COR-L47 (cell line): ENCODE measurements at places on chromosomes 5 and 9.

GRCh38 chr9:86459191-86459590 lies 105.0 kb upstream of the TUT7 start:
- no peak for DNase-seq

DNA sequence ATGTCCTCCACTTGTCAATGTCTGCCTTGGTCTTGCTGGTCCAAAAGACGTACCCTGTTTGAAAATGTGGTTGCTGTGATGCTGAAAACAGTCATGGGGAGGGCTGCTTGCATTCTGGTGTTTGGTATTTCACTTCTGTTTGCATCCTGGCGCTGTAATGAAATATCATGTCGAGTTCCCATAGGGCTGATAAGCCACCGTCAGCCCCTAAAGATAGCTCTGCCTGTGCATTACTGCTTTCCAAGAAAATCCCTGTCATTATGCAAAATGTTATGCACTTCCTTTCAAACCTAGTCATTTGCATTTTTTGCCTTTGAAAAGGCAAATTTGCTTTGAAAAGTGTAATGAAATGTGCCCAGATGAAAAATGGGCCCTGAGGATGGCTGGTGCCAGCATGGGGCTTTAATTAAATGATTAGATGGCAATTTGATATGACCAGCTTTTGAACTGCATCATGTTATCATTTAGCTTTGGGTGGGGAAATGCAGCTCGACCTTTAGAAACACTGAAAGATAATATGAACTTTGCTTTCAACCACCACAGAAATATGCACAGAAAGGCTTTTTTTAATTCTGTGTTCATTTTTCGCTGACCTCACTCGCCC lies 374.4 kb upstream of the SGCD start:
- DNase-seq, result no peak

DNA sequence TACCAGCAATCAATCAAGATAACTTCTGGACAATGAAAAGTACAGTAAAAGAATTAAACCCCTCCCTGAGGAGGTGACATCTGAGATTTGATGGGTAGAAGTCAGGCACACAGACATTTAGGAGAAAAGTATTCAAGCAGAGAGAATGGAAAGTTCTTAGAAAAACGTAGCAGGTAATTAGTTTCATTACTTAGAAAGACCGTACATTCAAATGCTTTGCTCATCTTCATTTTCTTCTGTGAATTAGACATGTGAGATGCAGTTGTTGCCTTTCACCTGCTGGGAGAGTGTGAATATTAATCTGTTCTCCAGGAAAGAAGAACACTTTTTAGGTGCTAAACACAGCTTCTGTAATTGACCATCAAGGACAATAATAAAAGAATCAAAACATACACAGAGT lies 71.3 kb upstream of the PPP1R2B start:
- DNase-seq, result no peak

GRCh38 chr5:66882606-66883227 lies 286.5 kb downstream of the MAST4 start:
- no peak for DNase-seq
